Eye (tissue), 1 donor: ENCODE measurements at places on chromosomes 13 and 19.

DNA sequence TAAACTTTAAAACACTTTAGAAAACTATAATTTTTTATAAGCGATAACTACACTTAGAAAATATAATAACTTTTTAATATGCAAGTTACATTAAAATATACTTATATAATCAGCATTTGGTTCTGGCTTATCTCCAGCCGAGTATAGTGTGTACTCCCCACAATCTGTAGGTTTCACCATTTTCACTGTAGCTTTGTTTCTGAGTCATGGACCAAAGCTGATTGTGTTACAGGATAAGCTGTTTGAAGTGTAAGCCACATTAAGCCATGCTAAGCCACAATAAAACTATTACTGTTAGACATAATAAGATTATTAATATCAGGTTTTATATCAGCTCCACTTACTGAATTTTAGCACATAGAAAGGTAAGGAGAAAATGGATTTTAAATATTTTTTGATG, 43.8 kb downstream of the CCDC122 start:
- DNase-seq, result peak; percentile 2

GRCh38 chr19:310141-310651, 19.0 kb upstream of the PLPP2 start:
- peak; percentile 65 for DNase-seq

DNA sequence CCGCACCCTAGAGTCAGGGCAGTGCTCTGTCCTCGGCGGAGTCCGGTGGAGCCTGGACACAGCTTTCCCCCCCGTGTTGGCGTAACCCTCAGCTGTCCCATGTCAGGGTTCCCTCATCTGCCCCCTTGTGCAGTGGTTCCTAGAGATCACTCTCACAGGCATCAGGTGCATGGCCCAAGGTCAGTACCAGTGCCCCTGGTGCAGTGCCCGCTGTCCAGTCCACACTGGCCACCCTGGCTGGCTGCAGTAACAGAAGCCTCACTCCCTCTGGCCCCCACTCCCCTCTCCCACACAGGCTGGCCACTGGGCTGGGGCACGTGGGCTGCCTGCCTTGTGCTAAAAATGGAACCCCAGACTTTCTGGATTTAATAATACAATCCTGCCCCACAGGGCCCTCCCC, 49.6 kb upstream of the C1QTNF9B start:
- no peak for DNase-seq

GRCh38 chr19:34172661-34173192, 423 bp downstream of the LSM14A start:
- DNase-seq, result no peak

DNA sequence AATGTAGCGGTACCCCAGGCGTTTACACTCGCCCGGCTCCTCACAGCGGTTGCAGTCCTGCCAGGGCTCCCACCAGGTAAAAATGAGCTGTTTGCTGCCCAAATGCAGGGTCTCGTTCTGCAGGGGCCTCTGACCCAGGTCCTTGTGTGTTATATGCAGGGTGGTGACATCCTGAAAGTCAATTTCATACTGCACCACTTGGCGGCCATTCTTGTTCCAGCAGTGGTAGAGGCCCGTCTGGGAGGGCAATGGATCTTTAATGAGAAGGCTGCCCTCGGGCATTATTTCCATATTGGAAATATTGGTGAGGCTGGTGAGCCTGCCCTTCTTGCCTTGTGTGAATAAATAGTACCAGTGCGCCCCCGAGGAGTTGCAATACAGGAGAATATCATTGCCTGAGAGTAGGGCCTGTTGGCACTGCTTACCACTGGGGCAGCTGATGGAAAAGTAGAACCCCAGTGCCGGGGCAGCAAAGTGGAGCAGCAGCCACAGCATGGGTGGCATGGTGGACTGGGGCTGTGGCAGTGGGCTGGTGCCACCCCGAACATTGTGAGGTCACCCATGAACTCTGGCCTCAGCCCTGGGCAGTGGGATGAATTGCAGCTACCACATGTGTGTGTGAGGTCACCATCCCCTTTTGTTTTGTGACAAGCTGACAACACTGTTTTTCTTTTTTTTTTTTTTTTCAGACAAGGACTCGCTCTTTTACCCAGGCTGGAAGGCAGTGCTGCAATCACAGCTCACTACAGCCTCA, at the start of gene FAM187B:
TSS of gene FAM187B (minus strand) at position 563 of the 754 bp plus-strand sequence. CDS start at position 504, 59 bp downstream.
- DNase-seq, result no peak

- no peak for DNase-seq
Observed at GRCh38 chr13:47251771-47252170, 354.9 kb upstream of the HTR2A start.

DNA sequence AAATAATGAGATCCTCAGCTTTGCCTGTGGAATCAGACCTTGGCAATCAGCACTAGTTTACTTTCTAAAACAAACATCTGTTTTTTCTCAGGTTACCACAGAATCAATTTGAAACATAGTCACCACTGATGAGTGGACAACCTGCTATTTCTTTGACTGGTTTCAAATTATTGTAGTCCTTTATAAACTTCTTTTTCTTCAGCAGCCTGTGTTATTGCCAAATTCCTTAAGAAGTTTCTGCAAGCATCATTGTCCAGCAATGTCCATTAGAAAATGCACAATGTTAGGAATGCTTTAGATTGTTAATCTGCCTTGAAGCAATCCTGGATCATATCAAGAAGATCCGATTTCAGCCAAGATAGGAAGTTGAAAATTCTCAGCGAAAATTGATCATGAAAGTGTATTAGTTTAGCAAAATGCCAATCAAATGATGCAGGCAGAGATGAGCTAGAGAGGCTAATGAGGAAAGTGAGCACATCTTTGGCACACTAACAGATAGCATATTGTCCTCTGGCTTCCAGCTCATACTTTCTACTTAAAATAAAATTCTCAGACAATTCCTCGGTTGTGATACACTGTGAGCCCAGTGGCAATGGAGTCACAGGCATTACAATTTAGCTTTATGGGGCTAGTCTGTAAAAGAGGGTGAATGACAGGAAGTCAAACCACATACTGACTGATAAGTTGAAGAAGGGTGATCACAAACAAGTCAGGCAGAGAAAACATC, 270.6 kb downstream of the SLITRK6 start:
- DNase-seq, result no peak

DNA sequence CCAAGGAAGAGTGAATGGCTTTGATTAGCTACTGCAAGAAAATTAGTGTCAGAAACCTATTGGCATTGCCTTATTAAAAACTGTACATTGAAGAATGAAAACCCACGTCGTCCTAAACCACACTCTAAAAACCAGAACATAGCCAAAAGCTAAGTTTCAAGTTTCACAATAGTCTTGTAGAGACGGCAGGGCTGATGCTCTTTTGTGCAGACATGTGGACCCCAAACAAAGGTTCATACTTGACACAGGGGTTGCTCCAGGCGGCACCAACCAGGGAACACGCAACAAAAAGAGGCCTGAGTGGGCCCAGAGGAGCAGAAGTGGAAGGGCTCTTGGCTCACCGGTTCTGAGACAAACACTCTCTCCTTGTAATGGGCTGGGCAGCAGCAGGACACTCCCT, 28.6 kb upstream of the MIR17HG start:
- no peak for DNase-seq

DNA sequence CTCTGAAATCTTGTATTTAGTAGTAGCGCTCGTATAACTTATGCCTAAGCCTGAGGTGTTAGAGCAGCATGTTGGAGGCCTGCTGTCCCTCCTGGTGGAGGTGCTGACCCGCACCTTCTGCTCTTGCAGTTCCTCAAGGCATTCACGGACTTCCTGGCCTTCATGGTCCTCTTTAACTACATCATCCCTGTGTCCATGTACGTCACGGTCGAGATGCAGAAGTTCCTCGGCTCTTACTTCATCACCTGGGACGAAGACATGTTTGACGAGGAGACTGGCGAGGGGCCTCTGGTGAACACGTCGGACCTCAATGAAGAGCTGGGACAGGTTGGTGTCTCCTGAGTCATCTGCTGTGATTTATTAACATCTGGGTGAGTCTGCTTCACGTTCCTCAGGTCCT, 136.7 kb downstream of the ATP11A start:
- no peak for DNase-seq

DNA sequence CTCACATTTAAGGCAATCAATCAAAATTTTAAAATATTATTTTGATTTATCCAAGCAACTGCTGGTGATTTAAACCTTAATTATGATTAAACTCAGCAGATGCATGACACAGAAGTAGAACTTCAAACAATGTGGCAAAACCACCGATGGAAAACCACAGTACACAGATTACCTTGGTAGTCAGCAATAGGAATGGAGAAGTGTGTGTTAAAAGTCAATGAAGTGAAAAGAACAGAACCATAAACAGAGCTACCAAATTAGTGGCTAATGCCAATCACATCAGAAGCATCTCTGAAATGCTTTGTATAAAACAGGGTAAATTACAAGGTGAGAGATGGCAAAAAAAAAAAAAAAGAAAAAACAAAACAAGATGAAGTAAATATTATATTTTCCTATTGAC, 31.2 kb downstream of the KATNAL1 start:
- no peak for DNase-seq

GRCh38 chr19:31908080-31908479, 437.3 kb upstream of the ZNF507 start:
- DNase-seq, result no peak

DNA sequence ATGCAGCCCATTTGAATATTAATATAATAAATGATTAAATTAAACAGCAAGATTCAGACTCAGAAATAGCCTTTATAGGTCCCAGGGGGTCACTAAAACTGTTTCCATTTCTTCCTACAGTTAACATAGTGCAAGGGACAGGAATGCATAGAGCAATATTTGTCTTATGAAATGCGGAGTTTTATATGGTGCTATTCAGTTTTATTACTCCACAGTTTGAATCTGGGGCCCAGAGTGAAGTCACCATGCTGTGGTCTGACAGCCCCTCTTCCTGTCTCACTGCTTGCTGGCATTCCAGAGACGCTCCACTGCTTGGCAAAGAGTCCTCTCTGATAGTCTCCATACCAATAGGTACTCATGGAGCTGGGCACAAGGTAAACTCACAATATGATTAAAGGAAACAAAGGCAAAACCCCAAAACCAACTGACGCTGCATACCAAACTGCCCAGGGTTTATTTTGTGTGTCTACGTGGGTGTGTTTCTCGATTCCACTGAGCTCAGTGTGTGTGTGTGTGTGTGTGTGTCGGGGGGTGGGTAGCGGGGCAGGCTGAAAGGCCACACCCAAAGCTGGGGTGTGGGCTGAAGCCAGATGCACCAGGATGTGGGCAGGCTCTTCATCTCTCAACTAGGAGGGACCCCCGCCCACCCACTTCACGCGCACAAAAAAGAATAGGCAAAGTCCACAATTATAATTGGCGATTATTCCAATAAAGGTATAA, 277.9 kb downstream of the TSHZ3 start:
- no peak for DNase-seq

DNA sequence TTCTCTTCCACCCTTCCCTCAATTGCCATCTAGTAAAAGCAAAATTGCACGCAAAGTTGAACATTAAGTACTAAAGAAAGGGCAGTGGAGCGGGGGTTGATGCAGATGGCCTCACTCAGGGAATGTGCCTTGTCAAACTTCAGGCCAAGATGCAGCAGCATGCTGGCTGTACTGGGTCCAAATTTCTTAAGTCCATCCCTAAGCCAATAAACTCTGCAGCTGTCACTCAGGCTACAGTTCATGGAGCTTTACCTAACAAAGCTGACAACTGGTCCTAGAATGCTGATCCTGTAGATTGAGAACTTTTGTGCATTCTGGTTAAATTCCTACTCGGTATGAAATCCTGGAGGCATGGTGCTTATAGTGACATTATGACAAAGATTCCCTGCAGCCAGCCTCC, 88.4 kb downstream of the FOXO1 start:
- no peak for DNase-seq

GRCh38 chr13:90256746-90257145, 1090.7 kb upstream of the MIR17HG start:
- DNase-seq, result no peak

GRCh38 chr13:42581427-42581826, 7.5 kb downstream of the TNFSF11 start:
- no peak for DNase-seq

- DNase-seq, result no peak
Observed at GRCh38 chr19:35017507-35017906, 12.8 kb upstream of the SCN1B start.

DNA sequence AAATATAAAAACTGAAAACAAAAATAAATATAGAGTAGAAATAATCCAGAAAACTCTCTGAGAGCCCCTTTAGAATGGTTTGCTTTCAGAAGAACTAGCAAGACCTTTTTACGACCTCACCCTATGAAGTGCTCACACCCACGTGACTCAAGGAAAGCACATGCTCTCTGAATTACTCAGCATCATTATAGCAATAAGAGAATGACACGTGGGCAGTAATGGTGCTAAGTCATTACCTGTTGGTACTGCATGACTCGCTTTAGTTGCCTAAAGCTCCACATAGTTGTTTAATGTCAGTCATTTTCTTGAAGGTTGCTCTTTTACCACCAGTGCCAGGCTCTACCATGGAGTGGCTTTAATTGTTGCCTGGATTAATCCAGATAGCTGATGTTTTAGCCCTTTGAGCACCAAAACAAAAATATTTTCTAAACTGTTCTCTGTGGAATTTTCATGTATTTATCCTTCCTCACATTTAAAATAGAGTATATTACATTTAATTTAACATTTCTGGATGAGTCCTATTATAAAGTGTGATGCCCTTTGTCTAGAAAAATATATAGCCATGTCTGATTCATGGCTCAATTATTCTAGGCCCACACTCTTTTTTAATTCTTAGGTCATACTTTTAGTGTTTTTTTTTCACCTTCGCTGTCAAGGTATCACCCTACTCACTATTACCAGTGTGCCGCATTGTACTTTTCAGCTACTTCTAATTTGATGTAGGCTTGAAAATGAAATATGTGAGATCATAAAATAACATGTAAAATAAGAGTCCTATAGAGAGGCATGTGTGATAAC, 56.8 kb downstream of the THSD1 start:
- DNase-seq, result no peak

DNA sequence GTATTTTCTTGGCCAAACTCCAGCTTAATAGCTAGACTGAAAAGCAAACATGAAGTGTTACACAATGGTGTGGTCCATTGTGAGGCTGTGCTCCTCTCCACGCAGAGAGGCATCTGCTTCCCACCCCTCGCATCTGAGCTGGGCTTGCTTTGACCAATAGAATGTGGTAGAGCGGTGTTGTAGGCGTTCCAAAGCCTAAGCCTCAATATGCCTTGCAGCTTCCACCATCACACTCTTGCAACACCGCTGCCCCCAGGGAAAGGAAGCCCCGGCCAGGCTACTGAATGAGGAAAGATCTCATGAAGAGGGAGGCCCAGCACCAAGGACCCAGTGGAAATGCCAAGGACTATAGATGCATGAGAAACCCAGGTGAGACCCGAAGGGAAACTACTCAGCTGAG, 9.4 kb downstream of the FLT1 start:
- no peak for DNase-seq

DNA sequence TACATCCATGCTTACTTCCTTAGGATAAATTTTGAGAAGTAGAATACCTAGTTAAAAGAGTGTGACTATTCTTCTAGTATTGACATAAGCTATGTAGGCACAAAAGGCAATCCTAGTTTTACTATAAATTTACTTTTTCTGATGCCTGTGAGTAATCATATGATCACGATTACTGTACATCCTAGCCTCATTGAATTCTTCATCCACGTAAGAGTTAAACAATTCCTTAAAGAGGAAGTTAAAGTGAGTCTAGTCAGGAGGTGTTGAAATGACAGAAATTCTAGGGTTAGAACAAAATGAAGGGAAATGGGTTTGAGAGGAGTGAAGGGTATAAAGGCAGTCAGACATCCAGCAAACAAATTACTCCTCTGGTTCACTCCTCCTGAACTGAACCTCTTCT, at the start of gene ACOD1:
TSS of gene ACOD1 (plus strand) at position 363 of the 400 bp plus-strand sequence. CDS start 48 bp downstream, outside the sequence.
- DNase-seq, result no peak
